WERI-Rb-1 (cell line): ENCODE measurements at places on chromosomes 16 and 17.

DNA sequence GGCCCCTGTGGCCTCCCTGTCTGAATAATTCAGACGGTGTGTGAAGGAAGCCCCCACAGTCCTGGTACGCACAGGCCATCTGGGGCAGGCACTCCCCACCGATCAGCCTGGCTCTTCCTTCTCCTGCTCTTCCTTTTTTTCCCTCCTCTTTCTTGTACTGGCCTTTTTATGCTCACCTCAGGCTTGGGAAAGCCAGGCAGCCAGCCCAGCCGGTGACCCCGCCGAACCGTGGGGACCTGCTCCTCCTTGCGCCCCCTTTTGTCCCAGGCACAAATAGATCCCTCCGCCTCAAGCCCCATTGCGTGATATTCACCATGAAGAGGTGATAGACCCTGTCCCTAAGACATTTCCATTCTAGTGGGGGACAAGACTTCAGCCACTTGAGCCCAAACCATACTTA, 80.2 kb upstream of the BRD7 start:
- no peak for DNase-seq

- no peak for DNase-seq
These were observed 12.2 kb downstream of the CX3CL1 start for GRCh38 chr16:57384248-57385070.

DNA sequence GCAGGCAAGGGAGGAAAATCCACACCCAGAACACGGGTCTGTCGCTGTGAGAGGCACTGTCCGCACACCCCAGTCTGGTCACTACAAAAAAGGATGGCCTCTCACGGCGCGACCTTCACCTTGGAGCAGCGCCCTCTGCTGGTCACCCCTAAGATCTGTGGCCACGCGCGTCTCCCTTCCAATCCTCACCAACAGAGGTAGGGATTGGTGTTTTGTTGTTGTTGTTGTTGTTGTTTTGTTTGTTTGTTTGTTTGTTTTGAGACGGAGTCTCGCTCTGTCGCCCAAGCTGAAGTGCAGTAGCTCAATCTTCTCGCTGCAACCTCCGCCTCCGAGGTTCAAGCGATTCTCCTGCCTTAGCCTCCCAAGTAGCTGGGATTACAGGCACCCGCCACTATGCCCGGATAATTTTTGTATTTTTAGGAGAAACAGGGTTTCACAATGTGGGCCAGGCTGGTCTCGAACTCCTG, 15.0 kb upstream of the C17orf58 start:
- peak; percentile 55 for DNase-seq

DNA sequence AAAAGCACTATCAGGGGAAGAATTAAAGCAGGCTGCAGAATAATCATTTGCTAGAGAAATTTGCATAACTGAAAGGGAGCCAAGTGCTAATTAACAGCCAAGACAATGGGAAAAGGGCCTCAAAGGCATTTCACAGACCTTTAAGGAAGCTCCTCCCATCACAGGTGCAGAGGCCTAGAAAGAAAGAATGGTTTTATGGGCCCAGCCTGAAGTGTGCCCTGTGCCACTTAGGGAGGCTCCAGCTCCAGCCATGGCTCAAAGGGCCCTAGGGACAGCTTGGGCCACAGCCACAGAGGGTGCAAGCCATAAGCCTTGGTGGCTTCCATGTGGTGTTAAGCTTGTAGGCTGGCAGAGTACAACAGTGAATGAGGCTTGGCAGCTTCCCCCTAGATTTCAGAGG, 50.1 kb downstream of the RNF112 start:
- DNase-seq = no peak

DNA sequence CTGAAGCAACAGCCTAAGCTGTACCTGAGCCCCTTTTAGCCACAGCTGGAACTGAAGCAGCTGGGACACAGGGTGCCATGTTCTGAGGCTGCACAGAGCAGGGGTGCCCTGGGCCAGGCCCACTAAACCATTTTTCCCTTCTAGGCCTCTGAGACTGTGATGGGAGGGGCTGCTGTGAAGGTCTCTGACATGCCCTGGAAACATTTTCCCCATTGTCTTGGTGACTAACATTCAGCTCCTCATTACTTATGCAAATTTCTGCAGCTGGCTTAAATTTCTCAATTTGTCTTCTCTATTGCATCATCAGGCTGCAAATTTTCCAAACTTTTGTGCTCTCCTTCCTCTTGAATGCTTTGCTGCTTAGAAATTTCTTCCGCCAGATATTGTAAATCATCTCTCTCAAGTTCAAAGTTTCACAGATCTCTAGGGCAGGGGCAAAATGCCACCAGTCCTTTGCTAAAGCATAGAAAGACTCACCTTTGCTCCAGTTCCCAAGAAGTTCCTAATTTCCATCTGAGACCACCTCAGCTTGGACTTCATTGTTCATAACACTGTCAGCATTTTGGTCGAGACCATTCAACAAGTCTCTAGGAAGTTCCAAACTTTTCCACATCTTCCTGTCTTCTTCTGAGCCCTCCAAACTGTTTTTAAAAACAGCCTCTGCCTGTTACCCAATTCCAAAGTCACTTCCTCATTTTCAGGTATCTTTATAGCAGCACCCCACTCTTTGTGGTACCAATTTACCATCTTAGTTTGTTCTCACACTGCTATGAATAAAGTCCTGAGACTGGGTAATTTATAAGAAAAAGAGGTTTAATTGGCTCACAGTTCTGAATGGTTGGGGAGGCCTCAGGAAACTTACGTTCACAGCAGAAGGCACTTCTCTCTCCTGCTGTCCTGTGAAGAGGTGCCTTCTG, 49.8 kb downstream of the TMEM100 start:
- DNase-seq = no peak

GRCh38 chr17:39920218-39921210, 2.1 kb upstream of the GSDMB start:
- DNase-seq = no peak

DNA sequence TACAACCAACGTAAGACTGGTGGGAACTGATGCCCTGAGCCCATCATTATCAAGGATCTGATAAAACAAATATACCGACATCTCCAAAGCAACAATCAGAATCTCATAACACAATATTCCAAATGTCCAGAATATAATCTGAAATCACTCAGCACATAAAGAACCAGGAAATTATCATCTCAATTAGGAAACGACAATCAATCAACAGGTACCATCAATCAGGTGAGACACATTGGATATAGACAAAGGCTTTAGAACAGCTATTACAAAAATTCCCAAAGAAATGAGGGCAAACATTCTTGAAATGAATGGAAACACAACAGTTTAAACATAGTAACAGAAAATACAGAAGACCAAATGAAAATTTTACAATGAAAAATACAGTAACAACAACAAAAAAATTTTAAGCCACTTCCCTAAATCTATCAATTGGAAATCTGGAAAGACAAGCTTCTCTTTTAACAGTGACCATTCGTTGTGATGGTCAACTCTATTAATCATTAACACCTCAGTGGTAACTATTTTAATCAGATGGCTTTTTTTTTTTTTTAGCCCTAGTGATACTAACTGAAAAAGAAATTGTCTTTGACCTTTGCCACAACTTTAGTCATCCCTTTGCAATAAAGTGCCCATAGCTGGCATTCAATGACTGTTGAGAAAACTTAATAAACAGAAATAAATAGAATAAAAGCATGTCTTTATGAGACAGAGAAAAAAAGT, 70.4 kb downstream of the USP32 start:
- no peak for DNase-seq

DNA sequence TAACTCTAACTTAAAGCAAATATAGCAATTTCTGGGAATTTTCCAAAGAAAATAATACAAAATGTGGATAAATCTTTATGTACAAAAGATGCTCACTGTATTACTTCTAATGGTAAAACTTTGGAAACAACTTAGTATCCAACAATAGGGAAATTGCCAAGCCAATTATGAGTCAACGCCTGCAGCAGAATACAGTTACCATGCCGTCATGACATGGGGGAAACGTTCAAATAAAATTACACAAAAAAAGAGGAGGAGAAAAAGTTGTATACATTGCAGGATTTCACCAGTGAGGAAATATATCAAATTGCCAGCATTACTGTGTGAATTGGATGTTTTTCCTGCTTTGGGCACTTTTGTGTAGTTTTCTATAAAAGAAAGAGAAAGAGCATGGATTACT, 469.6 kb downstream of the SOX9 start:
- no peak for DNase-seq
